Stimulated activated CD4-positive, alpha-beta T cell treated with anti-CD3 and anti-CD28 coated beads, Interleukin-1b, Interleukin-23, amount 100 ng/mL, for 1 hour (primary cell): ENCODE measurements at places on chromosomes 7 and 10.

DNA sequence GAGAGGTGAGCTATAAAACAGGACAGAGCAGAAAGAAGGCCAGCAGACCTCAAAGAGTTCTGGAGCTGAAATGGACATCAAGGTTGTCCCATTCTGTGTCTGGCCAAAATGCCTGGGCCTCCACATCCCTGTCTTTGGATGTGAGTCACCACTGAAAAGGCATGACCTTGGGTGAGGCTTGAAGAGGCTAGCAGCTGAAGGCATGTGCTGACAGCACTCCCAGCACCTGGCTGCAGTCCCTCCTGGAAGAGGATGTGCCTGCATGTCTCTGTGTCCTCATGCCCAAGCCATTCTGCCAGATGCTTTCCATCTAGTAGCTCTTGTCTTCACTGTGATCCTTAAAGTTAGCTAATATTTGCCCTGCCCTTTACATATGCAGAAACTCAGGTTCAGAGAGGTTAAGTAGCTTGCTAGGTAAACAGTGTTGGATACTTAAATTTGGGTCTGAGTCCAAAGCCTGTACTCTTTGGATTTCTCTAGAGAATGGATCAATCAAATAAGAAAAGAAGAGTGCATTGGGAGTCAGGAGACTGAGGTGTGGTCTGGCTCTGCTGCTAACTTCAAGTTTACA lies 35.8 kb downstream of the HECW1 start:
- DNase-seq = no peak

DNA sequence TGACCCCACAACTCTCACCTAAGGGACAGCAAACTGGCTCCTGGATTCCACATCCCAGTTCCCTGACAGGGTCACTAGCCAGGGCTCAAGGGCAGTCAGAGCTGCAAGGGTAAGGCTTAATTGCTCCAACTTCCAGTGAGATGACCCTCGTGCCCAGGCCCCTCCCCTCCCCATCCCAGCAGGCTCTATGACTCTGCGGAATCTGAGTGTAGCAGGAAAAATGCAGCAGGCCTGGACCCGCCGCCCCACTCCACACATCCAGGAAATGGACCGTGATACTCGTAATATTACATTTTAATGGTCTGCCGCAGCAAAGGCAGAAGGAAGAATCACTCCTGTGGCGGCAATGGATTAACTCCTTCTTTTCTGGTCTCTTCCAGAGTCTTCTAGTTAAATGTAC lies 91.7 kb upstream of the CHST15 start:
- DNase-seq = no peak

GRCh38 chr7:128954150-128954549 lies 16.4 kb downstream of the IRF5 start:
- no peak for DNase-seq

DNA sequence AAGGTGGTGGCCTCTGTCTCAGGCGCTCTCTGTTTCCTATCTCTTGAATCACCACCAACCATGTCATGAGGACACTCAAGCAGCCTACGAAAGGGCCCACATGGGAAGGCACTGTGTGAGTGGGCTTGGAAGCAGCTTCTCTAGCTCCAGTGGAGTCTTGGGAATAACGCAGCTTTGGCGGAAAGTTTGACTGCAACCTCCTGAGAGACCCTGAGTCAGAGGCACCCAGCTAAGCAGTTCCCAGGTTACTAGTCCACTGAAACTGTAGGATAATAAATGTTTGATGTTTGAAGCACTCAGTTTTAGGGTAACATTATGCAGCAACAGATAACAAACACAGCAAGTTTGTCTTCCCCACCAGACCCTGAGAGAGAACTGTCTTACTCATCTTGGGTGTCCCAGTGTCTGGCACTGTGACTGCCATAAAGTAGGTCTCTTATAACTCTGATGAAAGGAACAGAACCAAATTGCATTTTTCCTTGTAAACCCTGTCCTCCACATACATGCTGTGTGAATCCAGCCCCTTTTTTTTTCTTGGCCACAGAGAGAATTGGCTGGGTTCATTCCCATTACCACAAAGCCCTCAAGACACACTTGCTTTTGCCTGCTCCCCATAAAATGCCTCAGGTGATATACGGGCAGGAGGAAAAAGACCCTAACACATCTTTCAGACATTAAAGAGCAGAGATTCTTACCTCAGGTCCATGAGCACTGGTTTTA lies 185.5 kb downstream of the ZNF365 start:
- no peak for DNase-seq

DNA sequence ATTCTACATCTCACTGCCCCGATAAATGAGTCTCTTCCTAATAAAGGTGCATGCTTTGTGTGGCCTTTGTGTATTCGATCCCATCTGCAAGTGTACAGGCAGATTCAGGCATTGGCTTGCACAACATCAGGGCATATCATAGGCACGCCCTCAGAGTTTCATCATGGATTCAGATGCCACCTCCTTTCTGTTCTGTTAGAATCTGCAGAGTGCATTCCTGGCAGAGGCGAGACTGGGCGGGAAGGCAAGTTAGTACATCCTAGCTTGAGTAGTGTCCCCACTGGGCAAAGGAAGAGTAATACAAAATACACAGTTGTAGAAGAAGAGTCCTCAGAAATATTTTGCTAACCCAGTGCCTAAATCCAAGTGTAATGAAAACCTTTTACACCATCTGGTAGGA lies 346.5 kb upstream of the GALNT17 start:
- no peak for DNase-seq

DNA sequence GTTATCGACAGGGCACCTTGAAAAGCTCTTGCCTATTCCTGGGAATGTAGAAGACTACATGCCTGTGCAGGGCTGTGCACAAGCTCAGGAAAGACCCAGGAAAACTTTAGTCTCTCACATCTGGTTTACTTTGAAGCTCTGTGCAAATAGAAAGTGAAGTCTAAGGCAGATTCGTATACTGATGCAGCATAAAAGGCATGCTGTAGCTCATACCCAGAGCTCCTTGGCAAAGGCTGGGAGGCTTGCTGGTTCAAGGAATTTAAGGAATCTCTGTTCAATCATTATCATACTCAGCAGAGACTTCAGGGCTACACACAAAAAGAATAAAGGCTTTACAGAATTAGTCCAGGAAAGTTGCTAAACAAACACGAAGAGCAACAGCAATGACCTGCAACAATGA lies 192.0 kb downstream of the OTUD1 start:
- DNase-seq = no peak

- DNase-seq = no peak
These were observed 1082.9 kb downstream of the GATA3 start for GRCh38 chr10:9137368-9137767.

DNA sequence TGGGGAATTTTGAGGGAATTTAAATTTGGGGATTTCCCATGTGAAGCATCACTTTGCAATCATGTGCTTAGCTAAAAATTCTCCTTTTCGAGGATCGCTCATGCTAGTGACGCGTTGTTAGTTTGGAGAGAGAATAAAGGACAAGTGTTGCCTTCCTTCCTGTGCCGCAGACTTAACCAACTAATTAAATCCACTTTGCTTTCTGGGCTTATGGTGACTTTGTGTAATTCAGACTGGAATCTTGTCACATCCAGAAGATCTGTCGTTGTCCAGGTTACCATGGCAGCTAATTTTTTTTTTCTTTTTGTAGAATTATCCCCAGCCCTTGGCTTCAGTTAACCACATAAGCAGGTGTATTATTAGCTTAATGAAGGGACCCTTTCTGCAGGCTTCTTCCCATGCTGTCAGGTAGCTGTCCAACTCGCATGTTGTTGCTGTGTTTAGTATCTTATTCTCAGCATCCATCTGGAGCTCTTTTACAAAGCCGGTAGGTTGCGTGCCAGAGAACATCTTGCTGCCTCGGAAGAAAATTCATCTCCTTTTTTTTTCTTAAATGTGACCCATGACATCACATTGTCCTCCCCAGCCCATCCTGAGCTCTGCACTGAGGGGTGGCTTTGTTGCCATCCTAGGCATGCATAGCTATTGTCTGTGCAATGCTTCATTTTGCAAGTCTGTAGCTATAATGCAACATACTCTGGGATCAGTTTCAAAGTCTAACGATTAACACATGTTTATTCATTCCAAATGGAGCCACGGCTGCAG lies 47.2 kb upstream of the NRP1 start:
- DNase-seq = no peak

DNA sequence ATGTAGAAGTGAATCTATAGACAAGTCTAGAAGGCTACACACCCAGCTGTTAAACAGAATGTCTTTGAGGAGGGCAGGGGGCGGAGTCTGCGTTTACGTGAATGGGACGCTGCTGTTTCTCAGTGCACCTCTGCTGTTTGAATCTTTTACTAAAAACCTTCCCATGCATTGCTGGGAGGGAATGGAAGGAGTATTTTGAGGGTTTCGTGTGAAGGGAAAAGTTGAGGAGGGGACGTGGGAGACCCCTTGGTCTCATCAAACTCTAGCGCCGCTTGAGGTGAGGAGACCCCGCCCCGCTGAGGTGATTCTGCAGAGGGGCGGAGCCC lies 492 bp upstream of the VCL start:
- no peak for DNase-seq

GRCh38 chr7:48296966-48297365 lies 125.7 kb downstream of the ABCA13 start:
- DNase-seq = no peak

- DNase-seq = no peak
These were observed 333.0 kb downstream of the GRID1 start for GRCh38 chr10:86033581-86033980.

GRCh38 chr7:29328045-29328444 lies 133.5 kb downstream of the CHN2 start:
- no peak for DNase-seq

- no peak for DNase-seq
These were observed 12.0 kb upstream of the CALML5 start for GRCh38 chr10:5511231-5511884.

GRCh38 chr10:11293332-11293731 lies 275.7 kb downstream of the CELF2 start:
- DNase-seq = no peak

DNA sequence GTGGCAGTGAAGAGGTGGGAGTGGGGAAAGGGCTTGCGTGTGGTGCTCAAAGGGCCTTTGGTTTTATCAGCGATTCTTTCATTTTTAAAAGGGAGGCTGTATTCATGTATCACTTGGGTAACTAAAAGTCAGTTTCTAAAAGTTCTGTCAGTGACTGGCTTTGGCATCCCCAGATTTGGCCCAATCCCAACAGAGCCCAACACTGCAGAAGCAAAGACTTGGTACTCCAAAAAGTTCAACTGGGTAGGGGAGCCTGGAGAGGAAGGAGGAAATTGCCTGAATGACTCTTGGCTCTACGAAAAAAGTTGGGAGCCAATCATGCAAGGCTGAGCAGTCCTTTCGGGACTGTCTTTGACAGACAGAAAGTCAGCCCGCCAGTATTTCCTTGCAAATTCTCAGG lies 54.5 kb upstream of the COL13A1 start:
- DNase-seq = no peak
